Uterus (tissue), 4 donors: ENCODE measurements at places on chromosomes 3 and 15. TPM values are rescaled to one million over a fixed set of nuclear protein-coding genes. Genes with fewer than 3 reads are reported as not detected.

GRCh38 chr3:134211797-134212196, 38.9 kb downstream of the RYK start:
- DNase-seq: no peak
- no peak overlapping the region for H3K27ac ChIP-seq
- H3K4me1 ChIP-seq: no peaks in the 10 kb centered on the region
- H3K4me3 ChIP-seq: no peak overlapping the region
- H3K27me3 ChIP-seq: no peaks in the 10 kb centered on the region

- no peak for DNase-seq
- no peaks in the 10 kb centered on the region for H3K4me1 ChIP-seq
- H3K27ac ChIP-seq: no peak overlapping the region
- H3K36me3 ChIP-seq: no peaks in the 10 kb centered on the region
Observed at GRCh38 chr15:78280319-78281072, 16.1 kb downstream of the DNAJA4 start.

- H3K27me3 ChIP-seq: no peaks in the 10 kb centered on the region
- no peak for DNase-seq
- H3K4me1 ChIP-seq: no peaks in the 10 kb centered on the region
- H3K36me3 ChIP-seq: no peaks in the 10 kb centered on the region
- H3K27ac ChIP-seq: peak overlapping the region; percentile 59
- no peak overlapping the region for H3K4me3 ChIP-seq
Observed at GRCh38 chr15:64762546-64762945, 12.8 kb downstream of the RBPMS2 start.

DNA sequence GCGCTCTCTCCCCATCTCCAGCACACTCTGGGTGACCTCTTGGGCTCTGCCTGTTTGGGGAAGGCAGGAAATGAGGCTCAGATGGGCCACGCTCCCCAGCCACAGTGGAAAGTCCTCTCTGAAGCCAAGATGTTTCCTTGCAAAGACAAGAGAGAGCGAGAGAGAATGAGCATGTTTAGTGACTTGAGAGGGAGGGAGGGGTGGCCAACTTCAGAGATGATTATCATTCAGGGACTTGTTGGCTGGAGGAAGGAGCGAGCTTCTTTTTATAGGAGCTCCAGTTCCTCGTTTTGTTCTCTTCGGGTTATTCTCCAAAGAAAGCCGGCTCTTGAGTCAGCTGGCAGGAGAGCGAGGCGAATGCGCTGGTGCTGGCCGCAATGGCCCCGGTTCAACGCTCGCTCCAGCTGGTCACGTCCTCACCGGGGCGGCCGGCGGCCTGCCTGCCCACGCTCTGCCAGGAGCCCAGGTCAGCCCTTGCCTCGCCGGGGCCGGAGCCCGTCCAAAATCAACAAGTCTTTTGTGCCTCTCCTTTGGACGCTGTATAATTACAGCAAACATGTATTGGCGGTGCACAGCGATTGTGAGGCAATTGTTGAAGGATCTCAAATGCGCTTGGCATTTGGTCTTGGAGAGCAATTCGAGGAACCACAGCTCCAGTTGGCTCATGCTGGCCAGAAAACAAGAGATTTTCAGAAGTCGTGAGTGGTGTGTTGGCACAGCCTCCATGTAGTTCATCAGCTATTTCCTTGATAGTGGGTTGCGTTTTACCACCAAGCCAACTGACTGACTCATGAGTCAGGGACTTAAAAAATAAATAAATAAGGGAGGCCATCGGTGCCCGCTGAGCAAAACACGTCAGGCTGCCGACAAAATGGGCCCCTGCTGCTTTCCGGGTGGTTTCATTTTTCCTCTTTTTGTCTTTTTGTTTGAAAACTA, 288.6 kb downstream of the UACA start:
- no peak overlapping the region for H3K4me3 ChIP-seq
- peak; percentile 59 for DNase-seq
- H3K27ac ChIP-seq: peak overlapping the region; percentile 62
- no peaks in the 10 kb centered on the region for H3K27me3 ChIP-seq
- H3K36me3 ChIP-seq: no peaks in the 10 kb centered on the region
- no peaks in the 10 kb centered on the region for H3K4me1 ChIP-seq

- H3K36me3 ChIP-seq: no peaks in the 10 kb centered on the region
- H3K4me3 ChIP-seq: no peak overlapping the region
- no peaks in the 10 kb centered on the region for H3K27me3 ChIP-seq
- DNase-seq: no peak
Observed at GRCh38 chr3:65545429-65545828, 493.3 kb downstream of the MAGI1 start.

GRCh38 chr3:101256511-101256910, 63.9 kb downstream of the IMPG2 start:
- no peak overlapping the region for H3K27ac ChIP-seq
- H3K36me3 ChIP-seq: no peaks in the 10 kb centered on the region
- no peaks in the 10 kb centered on the region for H3K4me1 ChIP-seq
- H3K4me3 ChIP-seq: no peak overlapping the region
- H3K27me3 ChIP-seq: no peaks in the 10 kb centered on the region
- DNase-seq: no peak

DNA sequence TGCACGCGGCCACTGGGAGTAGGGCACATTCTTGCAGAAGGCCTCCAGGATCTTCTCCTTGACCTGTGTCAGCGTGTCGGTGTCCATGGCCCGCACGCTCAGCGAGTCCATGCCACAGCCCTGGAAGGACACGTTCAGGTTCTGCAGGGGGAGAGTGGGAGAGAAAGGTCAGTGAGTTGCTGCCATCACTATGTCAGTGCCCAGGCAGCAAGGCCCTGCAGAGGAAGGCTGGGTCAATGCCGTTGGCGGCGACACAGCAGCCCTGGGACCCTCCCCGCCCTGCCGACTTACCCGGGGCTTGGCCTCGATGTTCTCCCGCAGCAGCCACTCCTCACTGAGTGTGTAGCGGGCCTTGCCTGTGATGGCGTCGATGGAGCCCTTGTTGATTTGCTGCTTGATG, 19.8 kb downstream of the H1-8 start:
- H3K27me3 ChIP-seq: no peaks in the 10 kb centered on the region
- H3K4me3 ChIP-seq: no peak overlapping the region
- no peaks in the 10 kb centered on the region for H3K36me3 ChIP-seq
- no peak for DNase-seq
- H3K27ac ChIP-seq: peak overlapping the region; percentile 17
- H3K4me1 ChIP-seq: peaks cover 7% of the 10 kb centered on the region

GRCh38 chr15:60255390-60255789, 142.4 kb downstream of the ANXA2 start:
- H3K4me3 ChIP-seq: no peak overlapping the region
- H3K36me3 ChIP-seq: no peaks in the 10 kb centered on the region
- no peak for DNase-seq
- H3K4me1 ChIP-seq: no peaks in the 10 kb centered on the region

- no peak overlapping the region for H3K27ac ChIP-seq
- H3K36me3 ChIP-seq: no peaks in the 10 kb centered on the region
- DNase-seq: no peak
- H3K4me1 ChIP-seq: no peaks in the 10 kb centered on the region
- no peaks in the 10 kb centered on the region for H3K27me3 ChIP-seq
Observed at GRCh38 chr3:190983875-190984274, 121.4 kb upstream of the GMNC start.

The PRKCI gene
- total RNA-seq: 54.4 TPM

The ZNF620 gene
- total RNA-seq: 5.9 TPM
